ENCODE measurements at places on chromosomes 13 and 19.

- DNase-seq = no peak
Measured at GRCh38 chr13:33119856-33120543, 103.8 kb downstream of the KL start.

DNA sequence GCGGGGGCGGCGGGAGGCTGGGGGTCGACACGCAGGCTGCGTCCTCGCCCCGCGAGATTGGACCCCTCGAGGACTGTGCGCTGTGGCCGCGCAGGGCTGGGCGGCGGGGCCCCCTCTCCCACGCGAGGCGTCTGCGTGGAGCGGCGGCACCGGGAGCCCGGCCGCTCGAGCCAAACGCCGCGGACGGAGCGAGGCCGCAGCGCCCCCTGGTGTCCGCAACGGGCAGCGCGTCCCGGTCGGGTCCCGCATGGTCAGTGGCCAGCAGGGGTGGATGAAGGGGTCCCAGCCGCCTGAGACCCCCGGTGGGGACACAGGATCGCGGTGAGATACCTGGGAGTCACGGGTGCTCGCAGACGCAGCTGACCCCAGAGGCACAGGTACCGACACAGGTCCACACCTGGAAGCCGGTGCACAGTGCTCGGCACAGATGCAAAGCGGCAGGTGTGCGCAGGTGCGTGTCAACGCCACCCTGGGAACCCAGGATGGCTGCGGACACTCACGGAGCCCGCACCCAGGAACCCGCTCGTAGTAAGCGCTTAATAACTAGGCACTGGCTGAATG is 2.1 kb upstream of the CIRBP start:
- DNase-seq = peak; percentile 62

DNA sequence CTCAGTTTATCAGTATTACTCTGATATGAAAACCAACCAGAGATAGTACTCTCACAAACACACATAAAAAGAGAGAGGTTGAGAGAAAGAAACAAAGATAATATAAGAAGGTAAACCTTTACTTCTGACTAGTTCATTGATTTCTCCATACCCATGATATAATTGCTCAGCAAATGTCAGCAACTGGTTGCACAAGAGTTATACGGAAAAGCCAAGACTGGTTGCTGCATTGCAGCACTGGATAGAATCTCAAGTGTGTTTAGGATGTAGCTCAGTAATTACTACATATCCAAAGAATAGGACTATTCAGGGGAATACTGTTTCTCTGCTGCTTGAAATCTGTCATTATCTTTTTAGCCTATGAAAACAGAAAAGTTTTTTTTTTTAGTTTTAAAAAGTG is 1332.8 kb downstream of the OLFM4 start:
- DNase-seq = no peak

DNA sequence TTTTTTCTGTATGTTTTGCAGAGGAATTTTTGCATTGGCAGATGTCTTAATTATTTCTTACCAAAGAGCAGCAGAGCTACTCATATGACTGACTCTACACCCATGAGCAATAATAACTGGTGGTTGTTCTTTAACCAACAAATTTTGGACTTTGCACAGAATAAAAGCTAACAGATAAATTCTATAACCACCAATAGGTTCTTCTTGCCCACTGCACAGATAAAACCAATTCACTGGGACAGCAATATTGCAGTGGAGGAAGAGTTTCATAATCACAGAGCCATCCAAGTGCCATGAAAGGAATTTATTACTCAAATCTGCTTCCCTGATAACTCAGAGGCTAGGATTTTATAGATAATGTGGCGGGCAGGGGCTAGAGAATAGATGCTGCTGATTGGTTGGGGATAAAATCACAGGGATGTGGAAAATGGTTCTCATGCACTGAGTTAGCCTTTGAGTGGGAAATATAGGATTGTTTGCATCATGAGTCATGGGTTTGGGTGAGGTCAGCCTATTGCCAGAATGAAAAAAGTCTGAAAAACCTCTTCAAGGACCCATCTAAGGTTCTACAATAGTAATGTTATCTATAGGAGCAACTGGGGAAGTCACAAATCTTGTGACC is 104.3 kb upstream of the PCDH17 start:
- DNase-seq = no peak

DNA sequence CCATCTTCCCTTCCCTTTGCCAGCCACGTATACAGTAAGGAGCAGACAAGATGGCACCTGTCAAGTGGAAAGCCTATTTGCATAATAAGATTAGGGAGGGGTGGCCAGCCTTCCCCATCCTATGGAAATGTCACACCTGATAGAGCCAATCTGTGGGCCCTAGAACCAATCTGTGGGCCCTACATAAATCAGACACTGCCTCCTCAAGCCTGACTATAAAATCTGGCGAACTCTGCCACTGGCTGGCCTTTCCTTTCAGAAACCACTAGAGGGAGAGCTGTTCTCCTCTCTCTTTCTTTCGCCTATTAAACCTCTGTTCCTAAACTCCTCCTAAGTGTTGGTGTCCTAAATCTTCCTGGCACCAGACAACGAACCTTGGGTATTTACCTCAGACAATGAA is 231.5 kb upstream of the KLHL1 start:
- no peak for DNase-seq

DNA sequence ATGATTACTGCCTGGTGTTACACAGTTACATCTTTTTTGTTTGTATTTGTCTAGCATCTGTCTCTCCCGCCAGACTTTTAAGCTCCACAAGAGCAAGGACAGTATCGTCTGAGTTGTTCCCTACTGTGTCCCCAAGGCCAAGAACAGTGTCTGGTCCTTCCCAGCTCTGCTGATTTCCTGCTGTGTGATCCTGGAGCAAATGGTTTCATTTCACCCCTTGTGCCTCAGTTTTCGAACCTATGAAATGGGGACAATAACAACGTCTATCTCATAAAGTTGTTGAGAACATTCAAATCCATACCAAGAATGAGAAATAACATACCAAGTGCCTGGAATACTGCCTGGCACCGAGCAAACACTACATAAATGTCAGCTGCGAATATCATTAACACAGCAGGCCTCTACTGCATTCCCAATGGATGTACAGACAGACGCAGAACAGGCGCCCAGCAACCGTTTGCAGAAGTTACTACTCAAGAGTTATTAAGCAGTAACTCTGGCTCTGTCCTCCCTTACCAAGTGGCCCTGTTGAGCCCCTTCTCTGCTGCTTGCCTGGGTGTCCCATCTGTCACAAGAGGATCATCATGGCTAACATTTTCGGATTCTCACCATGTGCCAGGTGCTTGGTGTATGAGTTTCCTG is 11.4 kb downstream of the XRCC1 start:
- no peak for DNase-seq

GRCh38 chr19:45729800-45730290 is 851 bp downstream of the FBXO46 start:
- no peak for DNase-seq

DNA sequence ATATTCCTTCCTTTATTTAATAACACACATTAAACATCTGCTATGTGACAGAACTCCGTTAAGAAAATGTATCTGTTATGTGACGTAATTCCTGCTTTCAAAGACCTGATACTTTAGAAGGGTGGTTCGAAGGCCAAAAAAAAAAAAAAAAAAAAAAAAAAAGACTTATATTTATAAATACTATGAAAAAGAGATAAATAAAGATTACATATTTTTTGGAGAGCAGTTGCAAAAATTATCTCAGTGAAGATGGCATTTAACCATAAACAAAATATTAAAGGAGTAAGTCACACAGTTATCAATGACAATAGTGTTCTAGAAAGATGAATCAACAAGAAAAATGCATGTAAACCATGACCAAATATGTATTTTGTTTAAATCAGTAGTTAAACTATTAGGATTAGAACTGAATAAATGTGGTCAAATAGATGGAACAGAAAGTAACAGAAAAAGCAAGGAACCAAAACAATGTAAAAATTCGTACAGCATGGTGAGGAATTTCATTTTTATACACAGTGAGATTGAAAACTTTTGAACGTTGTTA is 612.3 kb upstream of the SLITRK5 start:
- DNase-seq = no peak

- no peak for DNase-seq
Measured at GRCh38 chr13:31131470-31131961, 30.2 kb downstream of the HSPH1 start.

DNA sequence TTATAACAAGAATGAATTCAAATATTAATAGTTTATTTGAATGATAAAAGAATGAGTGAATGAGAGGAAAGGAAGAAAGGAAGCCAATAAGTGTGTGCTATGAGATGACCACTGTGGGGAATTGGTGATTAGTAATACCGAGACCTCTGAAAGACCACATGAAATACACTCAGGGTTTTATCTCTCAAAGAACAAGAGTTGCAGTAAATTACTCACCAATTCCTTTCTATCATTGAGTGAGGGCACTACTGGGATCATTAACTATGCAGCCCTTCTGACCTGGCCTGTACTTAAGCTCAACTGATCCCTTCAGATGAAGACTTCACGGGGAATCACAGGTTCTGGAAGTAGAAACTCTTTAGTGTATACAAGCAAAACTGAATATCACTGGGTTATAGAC is 1636.1 kb downstream of the SLITRK5 start:
- DNase-seq = no peak

DNA sequence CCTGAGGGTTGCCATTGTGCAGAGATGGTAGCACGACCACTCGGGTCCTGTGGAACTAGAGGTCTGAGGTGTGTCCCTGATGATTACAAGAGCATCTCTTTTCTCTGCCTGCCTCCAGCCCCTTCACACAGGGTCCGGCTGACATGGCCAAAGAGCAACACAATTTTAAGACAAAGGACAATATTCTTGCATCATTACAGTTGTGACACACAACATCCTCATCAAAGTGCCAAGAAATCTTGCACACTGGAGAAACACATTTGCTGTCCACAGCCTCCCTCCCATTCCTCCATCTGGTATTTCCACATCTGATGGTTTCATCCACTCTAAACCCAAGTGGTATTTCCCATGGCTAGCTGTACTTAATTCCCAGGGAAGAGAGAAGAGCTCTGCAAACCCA is 12.8 kb downstream of the COL4A1 start:
- no peak for DNase-seq

- no peak for DNase-seq
Measured at GRCh38 chr13:36858290-36858689, 39.3 kb downstream of the RFXAP start.

DNA sequence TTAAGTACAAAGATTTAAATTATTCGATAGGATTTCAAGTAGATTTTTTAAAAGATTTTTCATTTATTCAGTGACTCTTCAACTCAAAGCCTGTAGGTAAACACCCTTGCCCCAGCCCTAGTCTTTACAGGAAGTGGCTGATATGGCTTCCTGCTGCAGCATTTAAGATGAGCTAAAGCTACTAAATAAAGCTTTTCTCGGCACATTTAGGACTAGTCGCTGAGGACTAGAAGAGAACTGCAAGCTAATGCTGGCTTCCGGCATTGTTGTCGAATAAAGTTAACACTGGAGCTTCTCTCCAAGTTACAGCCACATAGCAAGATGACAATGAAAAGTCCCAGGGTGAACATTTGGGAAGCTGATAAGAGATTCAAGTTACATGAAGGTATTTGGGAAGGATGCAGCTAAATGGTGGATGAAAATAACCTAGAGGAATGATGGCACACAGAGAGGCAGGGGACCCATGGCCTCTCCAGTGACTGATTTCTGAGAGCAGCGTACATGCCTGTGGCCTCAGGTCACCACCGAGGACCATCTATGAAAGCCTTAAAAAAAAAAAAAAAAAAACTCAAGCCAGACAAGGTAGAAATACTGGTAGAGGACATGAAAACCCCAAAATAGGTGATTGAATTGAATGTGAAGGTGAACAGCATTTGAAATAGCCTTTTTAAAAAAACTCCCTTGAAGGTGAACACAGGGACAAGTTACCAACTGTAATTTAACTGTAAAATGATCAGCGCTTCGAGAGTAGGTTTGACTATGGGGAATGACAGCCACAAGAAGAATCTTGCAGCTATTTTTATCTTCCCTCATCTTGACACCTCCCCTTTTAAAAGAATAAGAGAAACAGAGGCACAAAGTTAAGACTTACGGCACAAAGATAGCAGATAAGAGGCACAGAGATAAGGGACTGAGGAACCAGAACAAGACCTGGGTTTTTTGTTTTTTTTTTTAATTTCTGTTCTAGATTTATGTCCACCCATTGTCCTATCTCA is 155.4 kb downstream of the DCT start:
- no peak for DNase-seq

DNA sequence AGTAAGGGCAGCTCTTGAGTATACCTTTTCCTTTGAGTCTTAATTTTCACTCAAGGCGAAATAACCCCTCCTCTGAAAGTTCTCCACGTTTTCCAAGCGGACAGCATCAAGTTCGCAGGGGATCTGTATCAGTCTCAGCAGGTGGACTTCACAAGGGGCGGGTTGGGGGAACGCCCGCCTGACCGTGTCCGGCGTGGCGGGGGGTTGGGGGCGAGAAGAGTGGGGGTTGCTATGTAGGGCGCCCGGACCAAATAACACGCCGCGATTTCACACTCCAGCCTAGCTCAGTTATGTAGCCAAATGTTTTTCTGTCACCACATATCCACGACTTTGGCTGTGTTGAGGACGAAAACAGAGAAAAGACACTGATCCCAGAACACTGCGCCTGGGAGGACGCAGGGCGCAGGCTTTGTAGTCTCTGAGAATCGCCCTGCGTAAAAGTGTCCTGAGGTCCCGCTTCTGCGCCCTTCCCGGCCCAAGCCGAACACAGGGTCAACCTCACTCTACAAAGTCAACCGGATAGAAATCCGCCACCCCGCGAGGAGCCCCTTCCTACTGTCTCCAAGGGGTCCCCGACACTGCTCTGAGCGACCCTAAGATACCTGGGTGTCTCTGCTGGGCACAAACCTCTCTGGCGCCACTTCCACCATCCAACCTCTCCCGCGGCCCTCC is 524 bp downstream of the RUBCNL start:
- DNase-seq = no peak

GRCh38 chr13:112238436-112238995 is 137.6 kb upstream of the SPACA7 start:
- DNase-seq = no peak

DNA sequence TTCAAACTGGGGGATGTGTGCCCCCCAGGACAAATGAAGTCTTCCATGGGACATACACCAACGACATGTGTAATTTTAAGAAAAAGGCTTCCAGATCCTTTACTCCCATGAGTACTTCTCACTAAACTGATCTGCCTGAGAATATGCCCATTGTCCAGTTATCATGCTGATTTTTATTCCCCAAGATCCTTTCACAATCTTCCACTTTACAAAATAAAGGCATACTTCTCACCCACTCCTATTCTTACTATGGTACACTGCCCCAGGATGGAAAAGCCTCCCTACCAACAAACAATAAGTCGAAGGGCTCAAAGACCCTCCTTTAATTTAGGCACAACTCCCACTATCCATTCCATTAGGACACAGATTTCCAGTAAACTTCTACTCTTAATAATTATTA is 3.5 kb downstream of the SPART start:
- DNase-seq = no peak

DNA sequence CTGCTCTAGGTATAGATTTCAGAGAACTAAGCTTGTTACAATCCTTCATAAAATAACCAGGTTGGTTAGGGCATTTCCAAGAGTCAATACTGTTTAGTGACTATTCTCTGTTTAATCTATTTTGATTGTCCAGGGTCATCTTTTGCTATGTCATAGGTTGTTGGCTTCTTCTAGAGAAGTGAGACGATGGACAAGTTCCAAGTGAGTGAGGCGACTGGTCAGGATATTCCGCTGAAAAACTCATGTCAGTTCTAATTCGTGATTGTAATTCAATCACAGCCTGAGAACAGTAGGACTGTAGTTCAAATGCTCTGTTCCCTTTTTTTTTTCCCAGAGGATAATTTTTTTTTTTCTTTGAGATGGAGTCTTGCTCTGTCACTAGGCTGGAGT is 15.8 kb upstream of the ALOX5AP start:
- no peak for DNase-seq

- DNase-seq = no peak
Measured at GRCh38 chr13:20547479-20547908, 19.5 kb upstream of the IFT88 start.

Measured in stimulated activated CD4-positive, alpha-beta T cell treated with anti-CD3 and anti-CD28 coated beads, Interleukin-12 subunit alpha, Interleukin-12 subunit beta, amount 100 ng/mL, for 48 hours (primary cell).